ENCODE measurements at places on chromosomes 16 and 17.

DNA sequence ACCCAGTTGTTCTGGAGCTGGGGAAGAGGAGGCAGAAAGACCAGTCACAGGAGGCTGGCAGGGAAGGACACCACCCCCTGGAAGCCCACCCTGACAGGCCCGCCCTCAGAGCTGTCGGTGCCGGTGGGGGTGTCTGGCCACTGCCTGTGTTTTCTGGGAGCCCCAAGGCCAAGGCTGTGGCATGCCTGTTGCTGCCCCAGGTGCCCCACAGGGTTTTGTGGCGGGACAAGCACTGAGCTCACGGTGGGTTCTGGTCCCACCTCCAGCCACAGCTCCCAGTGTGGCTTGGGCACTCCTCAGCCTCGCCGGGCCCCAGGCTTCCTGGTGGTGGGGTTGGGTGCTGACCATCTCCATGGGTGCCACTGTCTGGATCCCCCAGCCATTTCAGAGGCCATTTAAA is 58.0 kb downstream of the ZFPM1 start:
- no peak for DNase-seq

GRCh38 chr16:35565626-35566025 is 2106.2 kb downstream of the TP53TG3F start:
- no peak for DNase-seq

DNA sequence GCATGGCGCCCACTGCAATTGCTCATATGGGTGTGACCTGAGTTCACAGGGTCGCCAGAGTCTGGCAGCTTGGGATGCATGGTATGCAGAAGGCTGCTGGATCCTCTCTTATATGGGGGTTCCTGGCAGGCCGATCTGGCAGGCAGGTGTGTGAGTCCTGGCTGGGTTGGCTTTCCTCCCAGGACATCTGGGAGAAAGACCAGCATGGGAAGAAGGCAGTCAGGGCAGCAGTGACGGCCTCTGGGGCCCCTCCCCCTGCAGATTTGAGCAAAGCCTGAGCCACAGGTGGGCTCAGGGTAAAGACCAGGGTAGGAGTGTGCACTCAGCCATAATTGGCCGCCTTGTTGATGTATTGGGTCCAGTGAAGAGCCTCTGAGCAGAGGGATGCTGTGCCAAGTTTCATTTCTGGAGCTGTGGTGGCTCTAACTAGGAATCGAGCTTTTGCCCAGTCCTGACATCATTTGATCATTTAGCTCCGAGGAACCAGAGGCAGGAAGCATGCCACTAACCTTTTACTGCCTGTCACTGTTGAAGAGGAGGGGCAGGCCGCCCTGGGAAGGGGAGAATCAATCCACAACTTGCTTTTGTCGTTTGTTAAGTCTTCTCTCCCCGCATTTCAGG is 174.3 kb downstream of the CCDC182 start:
- no peak for DNase-seq

DNA sequence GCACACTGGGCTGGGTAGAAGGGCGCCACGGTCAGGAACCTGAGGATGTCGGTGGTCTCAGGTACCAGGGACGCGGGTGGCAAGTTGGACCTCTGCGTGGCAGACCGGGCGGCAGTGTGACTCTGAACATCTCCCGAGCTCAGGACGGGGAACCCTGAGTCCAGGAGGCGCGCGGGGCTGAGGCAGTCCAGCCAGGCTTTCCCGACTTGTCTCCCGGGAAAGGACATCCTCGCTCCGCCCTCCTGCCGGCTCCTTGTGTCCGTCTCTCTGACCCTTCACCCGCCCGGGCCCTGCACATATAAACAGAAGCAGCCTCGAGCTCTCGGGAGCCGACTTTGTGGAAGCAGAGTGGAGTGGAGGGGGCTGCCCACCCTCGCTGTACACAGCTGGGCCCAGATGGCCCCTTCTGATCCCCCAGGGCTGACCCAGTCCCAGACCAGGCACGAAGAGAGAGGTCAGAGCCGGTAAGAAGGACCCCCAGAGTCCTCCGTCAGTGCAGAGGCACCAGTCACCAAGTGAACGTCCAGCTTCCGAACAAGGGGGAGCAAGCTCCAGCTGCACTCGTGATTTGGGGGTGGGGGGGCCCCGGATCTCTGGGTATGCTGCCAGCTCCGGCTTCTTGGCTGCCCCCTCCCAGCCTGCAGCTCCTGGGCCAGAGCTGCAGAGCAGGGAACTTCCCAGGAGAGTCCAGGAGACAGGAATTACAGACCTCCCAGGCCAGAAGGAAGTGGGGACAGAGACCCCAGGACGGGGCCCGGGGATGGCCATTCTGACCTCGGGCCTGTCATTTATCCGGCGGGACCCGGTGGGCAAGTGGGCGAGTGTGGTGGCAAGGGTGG is 8.5 kb upstream of the P2RX1 start:
- no peak for DNase-seq

DNA sequence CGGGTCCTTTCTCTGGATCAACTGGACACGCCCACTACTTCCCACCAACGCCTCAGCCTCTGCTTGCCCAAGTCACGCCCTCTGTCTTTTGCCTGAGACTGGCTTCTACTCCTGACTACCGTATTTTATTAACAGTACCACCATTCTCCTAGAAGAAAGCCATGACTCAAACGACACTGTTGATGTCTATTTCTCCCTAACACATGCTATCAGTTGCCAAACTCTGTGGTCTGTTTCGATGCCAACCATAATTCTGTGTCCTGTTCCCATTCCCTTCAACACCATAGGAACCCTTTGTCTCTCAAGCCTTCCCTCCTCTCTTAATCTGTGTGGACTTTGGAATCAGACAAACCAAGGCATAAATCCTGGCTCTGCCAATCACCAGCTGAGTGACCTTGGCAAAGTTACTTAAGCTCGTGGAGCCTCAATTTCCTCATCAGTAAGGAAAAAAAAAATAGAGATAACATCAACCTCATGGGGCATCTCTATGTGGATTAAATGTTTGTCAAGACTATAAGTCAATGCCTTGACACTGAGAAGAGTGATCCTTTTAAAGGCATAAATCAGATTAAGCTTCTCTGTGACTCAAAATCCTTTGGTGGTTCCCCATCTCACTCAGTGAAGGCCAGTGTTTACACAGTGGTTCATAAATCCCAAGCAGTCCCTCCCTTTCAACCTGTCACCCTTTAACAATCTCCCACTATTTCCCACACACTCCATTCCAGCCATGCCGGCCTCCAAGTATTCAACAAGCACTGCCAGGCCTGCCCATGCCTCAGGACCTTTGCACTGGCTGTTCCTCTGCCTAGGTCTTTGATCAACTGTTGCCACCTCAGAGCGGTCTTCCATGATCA is 45.6 kb downstream of the ERN1 start:
- no peak for DNase-seq

- DNase-seq = no peak
These were observed 122.3 kb downstream of the CDK5R1 start for GRCh38 chr17:32609085-32609484.

DNA sequence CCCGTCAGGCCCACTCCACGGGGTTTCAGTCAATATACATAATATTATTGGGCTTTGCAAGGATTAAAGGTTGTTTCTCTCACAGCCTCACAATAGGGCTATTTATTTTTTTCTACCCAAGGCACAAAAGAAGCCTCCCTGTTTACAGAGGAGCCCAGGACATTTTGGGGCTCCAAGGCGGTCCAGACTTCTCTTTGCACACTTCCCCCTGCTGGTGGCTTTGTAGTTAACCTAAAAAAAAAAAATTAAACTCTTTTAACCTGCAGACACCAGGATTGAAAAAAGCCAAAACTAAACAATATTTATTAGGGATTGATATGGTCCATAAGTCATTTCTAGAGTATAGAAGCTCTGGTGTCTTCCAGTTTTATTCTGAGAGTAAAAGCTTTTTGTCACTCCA is 169.7 kb upstream of the ZFHX3 start:
- DNase-seq = no peak

GRCh38 chr17:70955441-70955840 is 786.1 kb downstream of the KCNJ2 start:
- DNase-seq = no peak

DNA sequence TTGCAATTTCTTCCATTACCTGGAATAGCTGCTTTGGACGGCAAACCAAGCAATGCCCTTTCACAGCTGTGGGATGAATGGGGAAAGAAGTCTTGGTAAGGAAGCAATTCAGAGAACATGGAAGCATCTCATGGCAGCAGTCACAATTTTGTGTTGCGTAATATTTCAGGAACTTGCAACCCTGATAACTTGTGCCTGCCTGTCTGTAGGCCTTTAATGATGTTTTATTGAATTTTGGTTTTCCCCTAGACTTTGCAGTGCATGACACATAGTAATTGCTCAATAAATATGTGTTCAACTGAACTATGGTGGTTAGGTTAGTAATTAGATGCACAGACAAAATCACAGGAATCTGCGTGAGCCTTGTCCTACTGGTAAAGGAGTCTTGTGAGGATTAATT is 439.5 kb downstream of the WWOX start:
- no peak for DNase-seq

- no peak for DNase-seq
These were observed 20.5 kb downstream of the SLC4A1 start for GRCh38 chr17:44247440-44247841.

- DNase-seq = no peak
These were observed 5.4 kb downstream of the FSCN2 start for GRCh38 chr17:81533339-81534141.

- DNase-seq = no peak
These were observed 55.5 kb upstream of the DLX4 start for GRCh38 chr17:49913226-49914095.

GRCh38 chr17:39737760-39738567 is at the start of gene GRB7:
GRB7 (plus strand) TSS chr17:39737938; CDS start chr17:39742302, 4,364 bp downstream.
- DNase-seq = no peak
